Astrocyte of the spinal cord (primary cell): ENCODE measurements at places on chromosomes 3 and 15.

GRCh38 chr3:123587401-123587800 is 2.5 kb upstream of the HACD2 start:
- DNase-seq, result no peak

GRCh38 chr3:174758943-174759342 is 100.2 kb upstream of the NAALADL2 start:
- no peak for DNase-seq

- no peak for DNase-seq
Observed at GRCh38 chr3:42745776-42746454, 27.1 kb downstream of the CCDC13 start.

DNA sequence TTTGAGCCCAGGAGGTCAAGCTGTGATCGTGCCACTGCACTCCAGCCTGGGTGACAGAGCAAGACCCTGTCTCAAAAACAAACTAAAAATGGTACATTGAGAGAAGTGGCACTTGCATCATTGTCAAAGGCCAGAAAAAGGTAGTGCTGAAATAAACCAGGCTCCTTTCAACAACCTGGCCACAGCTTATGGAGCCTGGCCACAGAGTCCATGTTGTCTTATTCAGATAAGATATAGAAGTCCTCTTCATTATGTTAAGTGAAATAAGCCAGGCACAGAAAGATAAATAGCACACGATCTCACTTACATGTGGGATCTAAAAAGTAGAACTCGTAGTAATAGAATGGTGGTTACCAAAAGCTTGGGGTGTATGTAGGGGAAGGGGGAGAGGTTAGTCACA is 34.8 kb downstream of the EMC4 start:
- no peak for DNase-seq

GRCh38 chr15:74408385-74408784 is 25.4 kb downstream of the SEMA7A start:
- DNase-seq, result no peak

DNA sequence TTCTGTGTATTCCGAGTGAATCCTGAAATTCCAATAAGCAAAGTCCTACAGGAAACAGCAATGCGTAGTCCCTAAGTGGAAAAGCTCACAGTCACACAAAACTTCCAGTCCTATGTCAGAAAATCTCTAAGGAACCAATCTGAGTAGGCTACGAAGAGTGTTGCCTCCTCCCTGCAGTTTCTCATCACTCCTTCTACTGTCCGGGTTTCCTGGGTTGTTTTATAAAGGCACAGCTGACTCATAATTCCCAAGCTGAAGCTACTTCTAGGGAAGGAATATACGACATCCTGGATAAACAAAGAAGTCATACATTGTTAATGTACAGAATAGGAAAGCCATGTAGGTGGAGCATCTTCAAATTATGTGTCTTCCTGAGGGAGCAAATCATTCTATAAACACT is 65.7 kb upstream of the RGMA start:
- no peak for DNase-seq

DNA sequence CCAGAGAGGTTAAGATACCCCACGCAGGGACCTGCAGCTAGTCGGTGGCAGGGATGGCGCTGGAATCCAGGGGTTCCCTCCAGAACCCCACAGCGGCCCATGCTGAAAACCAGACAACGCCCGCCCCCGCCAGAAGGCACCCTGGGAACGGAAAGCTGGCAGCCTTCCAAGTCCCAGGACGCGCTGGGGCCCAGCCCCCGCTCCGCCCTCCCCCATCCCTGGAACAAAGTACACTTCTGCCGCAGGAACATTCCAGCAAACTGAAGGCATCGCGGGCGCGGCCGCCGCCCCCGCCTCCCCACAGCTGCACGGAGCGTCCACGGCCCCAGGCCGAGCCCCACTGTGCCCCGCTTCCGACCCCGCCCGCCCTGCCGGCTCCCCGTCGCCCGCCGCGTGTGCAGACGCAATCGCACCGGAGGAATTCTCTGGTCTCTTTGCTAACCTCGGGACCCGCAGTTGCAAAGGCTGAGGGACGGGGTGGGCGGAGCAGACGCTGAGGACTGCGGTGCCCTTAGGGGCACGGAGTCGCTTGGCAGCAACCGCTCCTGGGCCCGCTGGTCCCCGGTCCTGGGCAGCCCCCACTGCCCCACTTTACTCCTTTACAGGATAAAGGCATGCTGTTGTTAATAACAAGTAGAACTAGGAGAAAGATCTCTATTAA is 44.8 kb upstream of the RNU6-1 start:
- DNase-seq, result peak; percentile 76

- no peak for DNase-seq
Observed at GRCh38 chr3:197422506-197422905, 124.1 kb upstream of the DLG1 start.

- DNase-seq, result no peak
Observed at GRCh38 chr3:28994161-28994905, 286.5 kb upstream of the RBMS3 start.

GRCh38 chr3:105459566-105460290 is 93.0 kb downstream of the ALCAM start:
- DNase-seq, result no peak

- no peak for DNase-seq
Observed at GRCh38 chr3:58704745-58705144, 38.2 kb upstream of the FAM3D start.

- no peak for DNase-seq
Observed at GRCh38 chr3:42819351-42819965, 10.2 kb downstream of the ACKR2 start.

DNA sequence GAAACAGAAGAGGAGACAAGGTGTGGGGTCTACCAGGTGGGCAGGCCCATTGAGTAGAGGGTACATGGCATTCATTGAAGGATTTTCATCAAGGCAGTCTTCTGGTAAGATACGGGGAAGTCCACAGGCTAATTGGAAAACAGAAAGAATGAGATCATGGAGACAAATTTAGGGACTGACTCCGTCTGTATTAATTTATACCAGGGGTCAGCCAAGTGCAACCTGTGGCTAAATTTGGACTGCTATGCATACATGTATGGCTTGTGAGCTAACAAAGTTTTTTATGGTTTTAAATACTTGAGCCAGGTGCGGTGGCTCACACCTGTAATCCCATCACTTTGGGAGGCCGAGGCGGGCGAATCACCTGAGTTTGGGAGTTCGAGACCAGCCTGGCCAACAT is 21.1 kb upstream of the SNRPN start:
- no peak for DNase-seq

DNA sequence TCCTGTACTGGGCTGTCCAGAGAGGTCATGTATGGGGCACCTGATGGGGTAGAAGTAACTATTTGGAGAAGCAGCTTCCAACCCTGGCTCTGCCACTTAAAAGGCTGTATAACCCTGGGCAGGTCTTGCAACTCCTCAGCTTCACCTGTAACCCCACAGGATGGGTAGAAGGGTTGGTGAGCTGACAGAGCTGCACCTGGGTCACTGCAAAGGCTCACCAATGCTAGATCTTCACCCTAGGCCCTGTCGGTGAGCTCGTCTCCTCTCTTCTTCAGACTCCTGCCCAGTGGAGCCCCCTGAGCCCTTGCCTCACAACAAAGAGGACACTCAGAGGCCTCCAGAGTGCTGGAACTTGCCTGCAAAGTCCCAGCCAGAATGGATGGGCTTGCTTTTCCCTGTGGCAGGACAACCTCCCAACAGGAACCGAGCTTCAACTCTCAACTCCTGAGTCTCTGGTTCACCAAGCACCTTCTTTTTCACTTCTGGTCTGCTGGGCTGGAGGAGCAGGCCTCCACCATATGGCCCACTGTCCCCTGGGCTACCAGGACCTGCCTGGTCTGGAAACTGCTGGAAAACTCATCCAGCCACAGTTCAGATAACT is 45.9 kb downstream of the XXYLT1 start:
- DNase-seq, result no peak

DNA sequence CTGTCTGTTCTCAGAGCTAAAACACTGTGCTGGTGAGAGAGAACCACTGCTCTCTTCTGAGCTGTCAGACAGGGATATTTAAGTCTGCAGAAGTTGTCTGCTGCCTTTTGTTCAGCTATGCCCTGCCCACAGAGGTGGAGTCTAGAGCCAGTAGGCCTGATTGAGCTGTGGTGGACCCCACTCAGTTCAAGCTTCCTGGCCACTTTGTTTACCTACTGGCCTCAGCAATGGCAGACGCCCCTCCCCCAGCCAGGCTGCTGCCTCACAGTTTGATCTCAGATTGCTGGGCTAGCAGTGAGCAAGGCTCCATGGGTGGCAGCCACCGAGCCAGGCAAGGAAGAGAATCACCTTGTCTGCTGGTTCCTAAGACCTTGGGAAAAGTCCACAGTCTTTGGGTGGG is 21.0 kb upstream of the CACNA1D start:
- no peak for DNase-seq

DNA sequence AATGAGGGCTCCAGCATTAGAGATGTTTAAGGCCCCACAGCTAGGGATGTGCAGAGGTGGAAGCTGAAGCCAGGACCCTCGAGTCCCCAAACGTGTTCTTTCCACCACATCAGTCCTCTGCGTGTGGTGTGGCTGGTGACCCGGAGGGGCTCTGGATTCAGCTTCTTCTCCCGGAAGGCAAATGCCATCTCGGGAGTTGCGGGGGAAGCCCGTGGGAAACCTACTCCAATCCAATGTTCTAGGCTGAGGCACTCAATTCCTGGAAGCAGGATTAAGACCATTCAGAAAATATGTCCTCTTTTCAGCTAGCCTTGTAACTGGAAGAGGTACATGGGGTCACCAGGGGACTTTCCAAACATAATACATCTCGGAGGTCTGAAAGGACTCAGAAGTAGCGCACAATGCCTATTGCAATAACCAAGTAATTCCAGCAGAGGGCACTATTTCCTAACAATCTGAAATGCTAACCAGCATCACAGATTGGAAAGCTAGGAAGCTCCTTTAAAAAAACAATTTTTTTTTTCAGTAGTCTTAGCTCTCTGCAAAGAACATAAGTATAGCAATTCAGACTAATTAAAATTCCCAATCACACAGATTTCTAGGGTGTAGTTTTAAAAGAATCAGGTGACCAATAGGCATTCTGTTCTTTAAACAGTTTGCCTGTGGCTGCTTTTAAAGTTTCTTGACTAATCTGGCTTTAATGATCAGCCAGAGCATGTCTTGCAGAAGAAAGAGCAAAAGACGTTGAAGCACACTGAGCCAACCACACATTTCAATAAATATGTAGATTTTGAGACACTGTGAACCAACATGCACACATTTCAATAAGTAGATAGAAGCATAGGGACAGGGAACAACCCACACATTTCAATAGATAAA is 36.1 kb downstream of the BNC1 start:
- peak; percentile 74 for DNase-seq

GRCh38 chr3:101379658-101380376 is 59.4 kb upstream of the IMPG2 start:
- DNase-seq, result no peak

- peak; percentile 94 for DNase-seq
Observed at GRCh38 chr15:101167753-101168462, 83.9 kb downstream of the CHSY1 start.
